ENCODE measurements at places on chromosomes 6 and 20. TPM values are rescaled to one million over a fixed set of nuclear protein-coding genes. Genes with fewer than 3 reads are reported as not detected.

Gene RFX6
- not detected for total RNA-seq

Gene LYRM4
- 20.7 TPM for total RNA-seq

Gene APCDD1L
- not detected for total RNA-seq

Gene RRAGD
- 57.0 TPM for total RNA-seq

Gene CD93
- total RNA-seq: 10.3 TPM

Gene SLC22A16
- not detected for total RNA-seq

Gene IMPG1
- not detected for total RNA-seq

Gene DZANK1
- 6.6 TPM for total RNA-seq

Gene ATP9A
- total RNA-seq: 271 TPM

Gene ULBP3
- total RNA-seq: 6.3 TPM

Gene NTSR1
- 11.9 TPM for total RNA-seq

Gene PNPLA1
- not detected for total RNA-seq

Gene FOXC1
- 2.2 TPM for total RNA-seq

Gene HLA-G
- not detected for total RNA-seq

Gene PPDPF
- total RNA-seq: 80.8 TPM

Gene DEFB124
- total RNA-seq: not detected

Gene SLC12A5
- total RNA-seq: 33.8 TPM

Gene PACSIN1
- 4.1 TPM for total RNA-seq

Gene TMEM74B
- total RNA-seq: 12.5 TPM

Gene RAD21L1
- not detected for total RNA-seq

Gene BCAS4
- total RNA-seq: 12.5 TPM

Gene HM13
- total RNA-seq: 49.5 TPM

Gene EZR
- 113 TPM for total RNA-seq

Gene MBOAT1
- total RNA-seq: 2.8 TPM

Gene BPIFB4
- total RNA-seq: not detected

Gene FNDC1
- total RNA-seq: 0.63 TPM

All from parietal lobe (tissue), 2 donors.